ENCODE measurements at places on chromosomes 2 and 18. TPM values are rescaled to one million over a fixed set of nuclear protein-coding genes. Genes with fewer than 3 reads are reported as not detected.

The ANO7 gene
- 0.22 TPM for total RNA-seq

The EMILIN1 gene
- total RNA-seq, result 203 TPM

The HOXD12 gene
- total RNA-seq, result 0.22 TPM

The HOXD1 gene
- 0.14 TPM for total RNA-seq

The MOCOS gene
- total RNA-seq, result 24.9 TPM

The PROKR1 gene
- not detected for total RNA-seq

The SLC8A1 gene
- total RNA-seq, result 10.1 TPM

The CIB4 gene
- total RNA-seq, result not detected

The MC5R gene
- not detected for total RNA-seq

The VWC2L gene
- not detected for total RNA-seq

The OR6B2 gene
- total RNA-seq, result not detected

The GTF3C2 gene
- 31.7 TPM for total RNA-seq

The VWA3B gene
- total RNA-seq, result not detected

The RAMP1 gene
- 13.2 TPM for total RNA-seq

The SNTG2 gene
- total RNA-seq, result not detected

The HOXD8 gene
- 6.3 TPM for total RNA-seq
